ENCODE measurements at places on chromosomes 6 and 20.
A peak's percentile ranks its signal among the peaks of the same experiment; 100 is the strongest.

GRCh38 chr6:121880831-121881230, 445.4 kb downstream of the GJA1 start:
- no peak for DNase-seq

GRCh38 chr20:8156235-8157079, 24.4 kb downstream of the PLCB1 start:
- peak; percentile 32 for DNase-seq

- DNase-seq: no peak
These were observed 14.7 kb downstream of the SIGLEC1 start for GRCh38 chr20:3697588-3698305.

GRCh38 chr20:15742087-15742486, 831.2 kb downstream of the KIF16B start:
- no peak for DNase-seq

- DNase-seq: no peak
These were observed 25.4 kb downstream of the MAS1 start for GRCh38 chr6:159916237-159916636.

DNA sequence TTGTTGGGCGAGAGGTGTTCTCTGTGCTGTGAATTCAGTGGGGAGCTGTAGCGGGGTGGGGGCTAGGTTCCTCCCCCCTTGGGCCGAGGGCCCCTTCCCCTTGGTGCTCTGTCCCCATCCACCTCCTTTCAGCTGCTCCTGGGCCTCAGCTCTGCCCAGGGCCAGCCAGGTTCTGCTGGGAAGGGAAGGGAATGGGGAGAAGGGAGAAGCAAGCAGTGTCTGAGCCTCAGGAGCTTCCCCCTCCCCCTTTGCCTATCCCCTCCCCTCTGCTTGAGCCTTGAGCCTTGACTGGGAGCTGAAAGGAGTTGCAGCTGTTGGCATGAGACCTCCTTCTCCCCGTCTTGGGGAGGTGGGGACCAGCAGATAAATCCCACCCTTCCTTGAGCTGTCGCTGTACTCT, 576 bp upstream of the RRP36 start:
- no peak for DNase-seq

DNA sequence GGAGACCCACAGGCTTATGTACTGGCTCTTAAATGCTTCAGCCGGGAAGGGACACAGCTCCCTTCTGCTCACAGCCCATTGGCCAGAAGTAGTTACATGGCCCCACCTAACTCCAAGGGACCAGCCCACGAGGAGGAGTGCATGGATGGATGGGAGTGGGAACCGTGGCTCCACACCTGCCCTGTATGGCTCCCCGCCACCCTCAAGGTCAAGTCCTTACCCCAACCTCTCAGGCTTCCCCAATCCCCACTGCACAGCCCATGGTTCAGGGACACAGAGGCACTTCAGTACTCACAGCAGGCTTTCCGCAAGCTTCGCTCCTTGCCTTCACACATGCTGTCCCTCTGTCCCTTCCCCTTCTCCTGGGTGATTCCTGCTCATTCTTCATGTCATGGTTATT, 137.9 kb upstream of the KCNG1 start:
- DNase-seq: no peak

DNA sequence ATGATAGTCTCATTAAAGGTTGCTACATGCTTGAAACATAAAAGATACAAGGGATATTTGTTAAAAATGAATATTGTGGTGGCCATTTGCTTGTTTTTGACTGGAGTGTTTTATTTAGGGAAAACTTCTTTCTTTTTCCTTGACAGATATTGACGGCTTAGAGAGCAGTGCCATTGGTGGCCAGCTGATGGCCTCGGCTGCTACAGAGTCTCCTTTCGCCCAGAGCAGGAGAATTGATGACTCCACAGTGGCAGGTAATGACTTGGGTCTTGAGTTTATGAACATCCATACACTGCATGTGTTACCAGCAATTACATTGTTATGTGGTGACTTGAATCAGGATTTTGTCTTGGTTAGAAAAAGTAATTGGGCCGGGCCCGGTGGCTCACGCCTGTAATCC, 67.5 kb upstream of the PBOV1 start:
- DNase-seq: no peak

DNA sequence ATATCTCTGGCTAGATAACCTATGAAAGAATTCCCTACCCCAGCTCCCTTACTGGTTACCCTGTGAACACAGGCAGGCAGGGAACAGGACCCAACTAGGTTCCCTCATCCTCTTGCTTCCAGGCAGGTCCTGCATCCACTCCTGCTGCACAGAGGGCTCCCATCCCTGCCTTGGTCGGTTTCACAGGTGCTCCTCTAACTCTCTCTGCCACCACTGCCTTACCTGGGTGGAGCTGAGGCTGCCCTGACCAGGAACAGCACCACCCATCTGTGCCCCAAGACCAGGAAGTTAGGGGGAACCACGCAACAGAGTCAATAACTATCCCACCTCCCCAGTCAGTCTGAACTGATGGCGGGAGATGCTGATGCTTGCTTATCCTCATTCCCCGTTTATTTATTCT, 37.0 kb upstream of the HLA-A start:
- no peak for DNase-seq

Data from AG20443 (cell line).